Tibial nerve (tissue), 4 donors: ENCODE measurements at places on chromosomes 12 and 14. TPM values are rescaled to one million over a fixed set of nuclear protein-coding genes. Genes with fewer than 3 reads are reported as not detected.
A peak's percentile ranks its signal among the peaks of the same experiment; 100 is the strongest.

The PAX9 gene
- total RNA-seq = 2.1 TPM

DNA sequence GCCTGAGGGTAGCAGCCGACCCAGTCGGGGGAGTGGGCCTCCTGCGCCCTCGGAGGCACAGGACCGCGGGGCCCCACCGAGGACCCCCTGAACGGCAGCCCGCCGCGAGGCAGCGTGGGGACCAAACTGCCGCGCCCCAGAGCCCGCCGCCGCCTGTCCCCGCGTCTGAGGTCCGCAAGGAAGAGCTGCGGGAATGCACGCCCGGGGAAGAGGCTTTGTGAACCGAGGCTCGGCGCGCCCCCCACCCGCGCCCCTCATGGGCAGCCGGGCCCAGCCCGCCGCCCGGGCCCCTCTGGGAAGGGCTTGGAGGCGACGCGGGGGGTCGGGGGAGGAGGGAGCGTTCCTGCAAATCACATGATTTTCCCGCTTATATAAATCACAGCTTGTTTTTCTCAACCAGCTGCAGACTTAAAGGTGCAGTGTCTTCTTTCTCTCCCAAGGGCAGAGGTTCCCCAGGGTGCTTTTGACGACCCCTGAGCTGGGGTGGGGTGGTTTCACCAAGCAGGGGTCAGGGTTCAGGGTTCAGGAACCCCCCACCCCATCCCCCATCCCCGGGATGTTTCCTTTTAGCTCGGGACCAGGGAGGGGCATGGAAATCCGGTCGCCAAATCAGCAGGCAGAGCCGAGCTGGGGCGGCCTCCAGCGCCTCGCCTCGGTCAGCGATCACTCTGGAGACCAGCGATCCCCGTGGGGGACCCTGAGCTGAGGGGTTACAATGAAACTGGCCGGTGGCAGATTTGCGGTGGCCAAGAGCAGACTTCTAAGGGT lies 44.7 kb upstream of the ATP23 start:
- H3K36me3 ChIP-seq = no peaks in the 10 kb centered on the region
- no peaks in the 10 kb centered on the region for H3K27me3 ChIP-seq
- peaks cover 71% of the 10 kb centered on the region for H3K4me1 ChIP-seq
- peak; percentile 70 for DNase-seq
- peak overlapping the region; percentile 57 for H3K4me3 ChIP-seq

DNA sequence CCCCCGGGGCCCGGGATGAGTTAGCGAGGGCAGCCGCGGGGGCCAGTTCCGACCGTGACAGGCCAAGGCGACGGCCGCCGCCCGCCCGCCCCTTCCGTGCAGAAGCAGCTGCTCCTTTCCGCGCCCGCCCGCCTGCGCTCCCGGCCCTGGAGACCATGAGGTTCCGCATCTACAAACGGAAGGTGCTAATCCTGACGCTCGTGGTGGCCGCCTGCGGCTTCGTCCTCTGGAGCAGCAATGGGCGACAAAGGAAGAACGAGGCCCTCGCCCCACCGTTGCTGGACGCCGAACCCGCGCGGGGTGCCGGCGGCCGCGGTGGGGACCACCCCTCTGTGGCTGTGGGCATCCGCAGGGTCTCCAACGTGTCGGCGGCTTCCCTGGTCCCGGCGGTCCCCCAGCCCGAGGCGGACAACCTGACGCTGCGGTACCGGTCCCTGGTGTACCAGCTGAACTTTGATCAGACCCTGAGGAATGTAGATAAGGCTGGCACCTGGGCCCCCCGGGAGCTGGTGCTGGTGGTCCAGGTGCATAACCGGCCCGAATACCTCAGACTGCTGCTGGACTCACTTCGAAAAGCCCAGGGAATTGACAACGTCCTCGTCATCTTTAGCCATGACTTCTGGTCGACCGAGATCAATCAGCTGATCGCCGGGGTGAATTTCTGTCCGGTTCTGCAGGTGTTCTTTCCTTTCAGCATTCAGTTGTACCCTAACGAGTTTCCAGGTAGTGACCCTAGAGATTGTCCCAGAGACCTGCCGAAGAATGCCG lies 699 bp downstream of the MGAT2 start:
- no peaks in the 10 kb centered on the region for H3K27me3 ChIP-seq
- peak overlapping the region; percentile 83 for H3K4me3 ChIP-seq
- peak; percentile 37 for DNase-seq
- H3K27ac ChIP-seq = peak overlapping the region; percentile 95
- no peaks in the 10 kb centered on the region for H3K4me1 ChIP-seq
- no peaks in the 10 kb centered on the region for H3K36me3 ChIP-seq

The ANKRD33 gene
- total RNA-seq = not detected

The ATF7IP gene
- total RNA-seq = 54.6 TPM

The PRIMA1 gene
- total RNA-seq = 40.8 TPM

DNA sequence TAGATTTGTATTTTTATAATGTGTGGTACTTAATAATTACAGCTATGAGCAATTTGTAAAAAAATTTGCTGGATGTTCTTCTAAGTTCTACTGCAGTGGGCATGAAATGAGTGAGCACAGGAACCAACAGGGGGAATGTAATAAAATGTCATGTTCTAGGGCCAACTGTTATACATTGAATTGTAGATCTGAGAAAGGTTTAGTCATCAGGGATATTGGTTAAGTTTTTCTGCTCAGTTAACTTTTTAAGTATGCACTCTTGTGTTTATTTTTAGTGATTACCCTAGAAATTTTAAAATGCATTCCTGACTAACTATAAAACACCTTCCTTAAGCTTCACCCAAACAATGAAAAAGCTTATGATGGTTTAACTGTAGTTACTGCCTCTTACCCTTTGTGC lies 101.8 kb downstream of the CAND1 start:
- H3K4me3 ChIP-seq = no peak overlapping the region
- H3K4me1 ChIP-seq = peaks cover 11% of the 10 kb centered on the region
- H3K36me3 ChIP-seq = no peaks in the 10 kb centered on the region

The GCN1 gene
- 121 TPM for total RNA-seq

DNA sequence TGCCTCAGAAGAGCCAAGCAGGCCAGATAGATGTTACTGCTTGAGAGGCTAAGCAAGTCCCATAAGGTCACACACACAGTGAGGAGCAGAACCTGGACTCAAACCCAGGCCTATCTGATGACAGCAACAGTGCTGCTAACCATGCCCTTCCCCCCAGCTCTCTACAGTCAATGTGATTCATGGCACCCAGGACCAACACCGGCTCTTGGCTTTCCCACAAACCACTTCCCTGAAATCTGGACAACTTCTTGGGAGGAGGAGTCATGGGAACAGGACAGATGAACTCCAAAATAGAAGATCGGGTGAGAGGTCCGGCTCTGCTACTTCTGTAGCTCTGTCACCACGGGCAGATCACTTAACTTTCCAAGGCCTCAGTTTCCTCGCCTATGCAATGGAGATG lies 716 bp upstream of the PTGDR start:
- DNase-seq = no peak
- H3K27ac ChIP-seq = no peak overlapping the region
- H3K4me1 ChIP-seq = peaks cover 40% of the 10 kb centered on the region
- no peaks in the 10 kb centered on the region for H3K27me3 ChIP-seq
